ENCODE measurements at places on chromosomes 6 and 20. TPM values are rescaled to one million over a fixed set of nuclear protein-coding genes. Genes with fewer than 3 reads are reported as not detected.

The BEND3 gene
- total RNA-seq = 7.0 TPM

DNA sequence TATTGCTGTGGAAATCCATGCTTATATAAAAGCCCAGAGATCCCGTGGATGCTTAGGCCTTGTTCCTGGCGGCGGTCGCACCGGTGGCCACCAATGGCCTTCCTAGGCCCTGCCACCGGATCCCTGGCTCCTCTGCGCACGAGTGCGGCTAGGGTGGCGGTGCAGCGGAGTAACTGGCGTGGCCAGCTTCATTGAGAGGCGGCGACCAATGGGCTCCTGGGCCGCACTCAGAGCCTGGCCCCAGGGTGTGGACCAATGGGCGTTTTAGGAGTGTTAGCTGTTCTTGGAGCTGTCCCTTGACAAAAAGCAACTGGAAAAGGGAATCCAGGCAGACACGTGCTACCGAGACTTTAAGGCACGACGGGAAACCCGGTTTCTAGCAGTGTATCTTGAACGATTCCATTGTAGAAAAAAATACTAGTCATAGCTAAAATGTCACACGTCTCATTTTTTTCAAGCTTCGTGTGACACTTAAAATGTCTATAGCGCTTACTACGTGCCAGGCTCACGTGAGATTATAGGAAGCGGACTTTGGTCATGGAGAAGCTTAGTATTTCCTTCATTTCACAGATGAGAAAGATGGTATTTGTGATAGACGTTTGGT, 1.7 kb downstream of the AMD1 start:
- DNase-seq = peak; percentile 86

- DNase-seq = peak; percentile 40
These were observed 239.4 kb downstream of the DLL1 start for GRCh38 chr6:170051229-170052172.

- DNase-seq = no peak
These were observed 6.4 kb downstream of the SLC2A12 start for GRCh38 chr6:134046054-134046453.

DNA sequence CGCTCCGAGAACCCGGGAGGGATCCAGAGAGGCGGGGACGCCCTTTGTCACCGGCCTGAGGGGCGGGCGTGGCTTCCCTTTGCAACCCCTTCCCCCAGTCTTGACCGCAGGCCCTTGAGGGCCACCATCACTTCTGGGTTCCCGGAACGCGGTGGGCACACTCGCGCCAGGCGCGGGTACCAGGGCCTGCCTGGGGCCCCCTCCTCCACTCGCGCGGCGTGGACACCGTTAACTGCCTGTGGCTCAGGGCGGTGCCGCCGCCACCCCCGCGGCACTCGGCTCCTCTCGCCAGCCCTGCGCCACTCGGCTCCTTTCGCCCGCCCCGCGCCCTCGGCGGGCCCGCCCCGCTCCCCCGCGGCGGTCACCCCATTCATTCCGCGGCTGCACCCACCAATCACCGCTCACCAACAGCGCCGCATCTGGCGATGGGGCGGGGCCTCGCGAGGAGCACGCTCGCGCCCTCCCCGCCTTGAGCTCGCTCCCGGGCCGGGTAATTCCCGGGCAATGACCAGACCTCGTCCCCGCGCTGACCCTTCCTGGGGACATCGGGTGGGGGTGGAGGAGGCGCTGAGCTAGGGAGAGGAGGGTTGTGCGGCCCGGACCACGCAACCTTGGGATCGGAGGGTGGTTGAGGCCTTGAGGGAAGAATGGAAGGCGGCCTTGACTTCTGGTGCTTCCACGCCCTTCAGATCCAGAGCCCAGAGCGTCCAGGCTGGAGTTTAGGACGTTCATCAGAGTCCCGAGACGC, 10.5 kb upstream of the ELOVL5 start:
- peak; percentile 96 for DNase-seq

The MYH7B gene
- 1.4 TPM for total RNA-seq

DNA sequence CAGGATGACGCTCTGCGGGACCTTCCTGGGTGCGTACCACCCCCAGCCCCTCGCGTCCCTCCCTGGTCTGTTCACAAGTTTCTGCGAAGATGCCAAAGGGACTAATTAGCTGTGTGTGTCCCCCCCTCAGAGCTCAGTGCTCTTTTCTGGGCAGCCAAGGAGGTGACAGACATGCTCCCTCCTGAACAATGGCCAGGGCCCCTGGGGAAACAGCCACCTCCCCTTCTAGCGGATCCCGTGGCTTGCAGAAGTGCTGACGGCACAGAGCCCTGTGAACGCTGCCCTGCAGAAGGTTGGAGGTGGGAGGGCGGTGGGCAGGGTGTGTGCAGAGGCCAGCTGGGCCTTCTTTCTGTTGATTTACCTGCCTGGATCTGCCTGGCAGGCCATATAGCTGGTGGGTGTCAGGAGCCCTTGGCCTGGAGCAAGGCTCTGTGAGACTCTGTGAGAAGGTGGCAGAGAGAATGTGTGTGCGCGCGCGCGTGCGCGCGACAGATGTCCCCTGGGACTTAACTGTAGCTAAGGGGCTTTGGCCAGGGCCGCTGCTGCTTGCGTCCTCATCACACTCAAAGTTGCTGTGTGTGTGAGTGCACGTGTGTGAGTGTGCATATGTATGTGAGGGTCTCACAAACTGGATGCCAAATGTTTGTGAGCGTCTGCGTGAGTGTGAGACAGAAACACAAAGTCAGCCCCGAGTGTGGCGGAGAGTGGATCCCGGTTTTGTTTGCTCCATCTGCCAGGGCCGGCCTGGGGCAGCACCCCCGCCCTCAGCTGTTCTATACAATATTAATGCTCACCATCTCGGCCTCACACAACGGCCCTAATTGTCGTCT, 3.5 kb upstream of the MYT1 start:
- no peak for DNase-seq

GRCh38 chr6:170048615-170049256, 242.1 kb downstream of the DLL1 start:
- DNase-seq = peak; percentile 61

The YTHDF1 gene
- 36.3 TPM for total RNA-seq

The NMBR gene
- total RNA-seq = not detected

DNA sequence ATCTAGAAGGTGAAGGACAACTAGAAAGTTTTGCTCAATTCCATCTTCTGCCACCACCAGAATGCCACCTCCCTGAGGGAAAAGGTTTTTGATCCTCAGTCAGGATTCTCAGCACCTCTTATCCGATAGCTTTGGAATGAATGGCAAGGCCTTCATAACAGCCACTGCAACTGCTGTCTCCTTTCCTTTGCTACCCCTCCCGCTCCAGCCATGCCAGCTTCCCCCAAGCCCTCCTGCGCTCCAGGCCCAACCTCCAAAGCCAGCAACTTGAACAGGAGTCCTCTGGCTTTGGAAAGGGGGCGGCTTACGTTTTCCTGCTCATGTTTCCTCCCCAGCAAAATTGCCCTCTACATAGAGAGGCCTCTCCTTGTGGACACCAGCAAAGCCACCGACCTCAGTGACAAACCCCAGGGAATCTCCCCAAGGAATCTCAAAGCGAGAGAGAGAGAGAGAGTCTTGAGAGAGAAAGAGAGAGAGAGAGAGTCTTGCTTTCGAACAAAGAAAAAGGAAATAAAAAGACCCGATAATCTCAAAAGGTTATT, 420 bp upstream of the BTN2A1 start:
- DNase-seq = no peak

The RIMS4 gene
- 0.44 TPM for total RNA-seq

The LY6G6C gene
- not detected for total RNA-seq

The C6orf58 gene
- total RNA-seq = 0.55 TPM

The ASIP gene
- total RNA-seq = 0.70 TPM

The PSORS1C1 gene
- 0.10 TPM for total RNA-seq

DNA sequence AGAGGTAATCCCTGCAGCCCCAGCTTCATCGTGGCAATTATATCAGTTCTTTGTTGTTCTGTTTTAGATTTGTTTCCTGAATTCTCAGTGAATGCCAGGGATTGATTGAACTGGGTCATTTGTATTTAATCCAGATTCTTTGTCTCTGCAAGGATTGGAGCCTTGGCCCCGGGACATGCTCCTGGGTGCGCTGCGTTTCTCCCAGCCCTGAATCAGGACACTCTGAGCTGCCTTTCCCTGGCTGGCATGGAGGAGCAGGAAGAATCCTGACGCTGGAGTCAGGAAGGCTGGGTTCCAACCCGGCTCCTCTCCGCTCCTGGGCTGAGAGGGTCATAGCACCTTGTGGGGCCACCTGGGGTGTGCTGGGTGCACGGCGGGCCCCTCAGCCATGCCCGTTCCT, 545.6 kb downstream of the QKI start:
- no peak for DNase-seq

- no peak for DNase-seq
These were observed 12.7 kb downstream of the STXBP5 start for GRCh38 chr6:147216915-147217314.

The ANGPT4 gene
- total RNA-seq = 0.99 TPM

- no peak for DNase-seq
These were observed 260.3 kb upstream of the MOCS1 start for GRCh38 chr6:40194447-40195170.

DNA sequence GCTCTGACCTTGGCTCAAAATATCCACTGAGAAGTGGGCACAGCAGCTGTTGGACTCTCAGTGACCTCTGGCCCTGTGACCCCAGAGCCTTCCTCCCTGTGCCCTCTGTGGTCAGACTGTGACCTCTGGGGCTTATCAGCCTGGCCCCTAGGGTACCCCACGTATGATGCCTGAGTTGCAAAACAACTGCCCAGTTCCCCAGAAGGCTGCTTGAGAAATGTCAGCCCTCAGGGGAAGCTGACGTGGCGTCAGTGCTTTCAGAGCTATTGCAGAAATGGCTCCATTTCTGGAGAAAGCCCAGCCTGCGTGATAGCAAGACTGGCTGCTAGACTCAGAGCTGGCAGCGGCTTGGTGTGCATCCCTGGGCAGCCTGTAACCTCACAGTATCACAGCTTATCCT, 31.5 kb upstream of the TGM2 start:
- DNase-seq = no peak
